Mucosa of gallbladder (tissue), 1 donor: ENCODE measurements at places on chromosomes 11 and 22. TPM values are rescaled to one million over a fixed set of nuclear protein-coding genes. Genes with fewer than 3 reads are reported as not detected.

DNA sequence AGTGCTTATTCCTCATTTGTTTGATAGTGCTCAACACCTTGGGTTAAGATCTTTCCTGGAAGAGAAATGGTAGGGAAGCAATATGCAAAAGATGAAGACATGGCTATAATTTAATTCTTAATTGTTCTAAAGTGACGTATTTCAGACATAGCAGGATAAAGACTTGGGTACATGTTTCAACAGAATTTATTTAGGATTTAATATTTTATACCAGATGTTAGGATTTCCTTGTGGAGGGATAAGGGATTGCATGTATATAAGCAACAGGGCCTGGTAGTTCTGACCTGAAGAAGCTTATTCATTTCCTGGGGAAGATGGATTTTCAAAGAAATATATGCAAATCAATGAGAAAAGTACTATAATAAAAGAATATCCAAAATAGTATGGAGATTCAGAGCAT is 163.8 kb downstream of the FAT3 start:
- DNase-seq, result no peak

DNA sequence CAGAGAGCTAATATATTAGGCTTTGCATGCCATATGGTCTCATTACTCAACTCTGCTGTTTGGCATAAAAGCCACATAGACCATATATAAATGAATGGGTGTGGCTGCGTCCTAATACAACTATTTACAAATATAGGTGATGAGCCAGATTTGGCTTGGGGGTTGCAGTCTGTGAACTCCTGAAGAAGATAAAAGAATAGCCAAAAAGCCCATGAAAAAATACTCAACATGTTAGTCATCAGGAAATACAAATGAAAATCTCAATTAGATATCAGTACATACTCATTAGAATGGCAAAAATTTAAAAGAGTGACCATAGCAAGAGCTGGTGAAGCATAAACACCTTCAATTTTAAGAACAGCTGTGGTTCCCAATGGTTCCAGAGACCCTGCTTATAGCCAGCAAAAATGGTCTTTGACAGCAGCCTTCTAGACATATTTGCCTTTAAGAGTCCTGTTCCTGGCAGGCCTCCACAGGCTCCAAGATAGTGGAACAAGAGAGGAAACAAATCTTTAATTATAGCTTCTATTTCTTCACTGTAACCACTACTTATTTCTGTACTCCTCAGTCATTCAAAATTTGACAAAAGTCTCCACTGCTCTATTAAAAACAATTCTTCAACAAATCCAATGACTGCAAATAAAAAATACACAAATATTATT is 16.1 kb downstream of the C2CD3 start:
- DNase-seq, result no peak

DNA sequence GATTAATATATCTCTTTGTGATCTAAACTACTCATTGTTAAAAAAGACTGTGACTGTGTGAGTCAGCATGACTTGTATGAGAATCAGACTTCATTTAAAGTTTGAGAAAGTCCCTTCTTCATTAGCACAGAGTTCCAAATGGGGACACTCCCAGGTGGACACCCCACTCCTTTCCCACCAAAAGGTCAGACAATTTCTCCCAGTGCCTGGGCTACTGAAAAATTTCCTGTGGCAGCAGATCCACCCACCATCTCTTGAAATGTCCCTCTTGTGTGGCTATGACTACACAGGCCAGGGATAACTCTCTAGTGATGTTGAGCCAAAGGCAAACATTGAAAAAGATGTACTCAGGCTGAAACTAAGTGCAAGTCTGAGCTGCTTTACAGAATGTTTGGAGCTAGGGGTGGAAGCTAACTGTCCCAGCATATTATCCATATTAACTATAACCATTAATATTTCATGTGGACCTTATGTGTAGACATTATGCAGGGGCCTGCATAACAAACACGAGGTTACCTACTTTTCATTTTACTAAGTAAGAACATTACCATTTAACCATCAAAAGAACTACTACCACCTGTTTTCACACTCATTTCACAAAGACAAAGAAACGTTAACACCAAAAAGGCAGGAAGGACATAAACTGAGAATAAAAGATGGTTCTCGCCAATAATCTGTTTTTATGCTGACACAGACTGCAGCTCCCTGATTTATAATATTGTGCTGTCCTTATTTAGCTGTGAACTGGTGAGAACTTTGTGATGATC is 44.8 kb downstream of the MMP20 start:
- no peak for DNase-seq

DNA sequence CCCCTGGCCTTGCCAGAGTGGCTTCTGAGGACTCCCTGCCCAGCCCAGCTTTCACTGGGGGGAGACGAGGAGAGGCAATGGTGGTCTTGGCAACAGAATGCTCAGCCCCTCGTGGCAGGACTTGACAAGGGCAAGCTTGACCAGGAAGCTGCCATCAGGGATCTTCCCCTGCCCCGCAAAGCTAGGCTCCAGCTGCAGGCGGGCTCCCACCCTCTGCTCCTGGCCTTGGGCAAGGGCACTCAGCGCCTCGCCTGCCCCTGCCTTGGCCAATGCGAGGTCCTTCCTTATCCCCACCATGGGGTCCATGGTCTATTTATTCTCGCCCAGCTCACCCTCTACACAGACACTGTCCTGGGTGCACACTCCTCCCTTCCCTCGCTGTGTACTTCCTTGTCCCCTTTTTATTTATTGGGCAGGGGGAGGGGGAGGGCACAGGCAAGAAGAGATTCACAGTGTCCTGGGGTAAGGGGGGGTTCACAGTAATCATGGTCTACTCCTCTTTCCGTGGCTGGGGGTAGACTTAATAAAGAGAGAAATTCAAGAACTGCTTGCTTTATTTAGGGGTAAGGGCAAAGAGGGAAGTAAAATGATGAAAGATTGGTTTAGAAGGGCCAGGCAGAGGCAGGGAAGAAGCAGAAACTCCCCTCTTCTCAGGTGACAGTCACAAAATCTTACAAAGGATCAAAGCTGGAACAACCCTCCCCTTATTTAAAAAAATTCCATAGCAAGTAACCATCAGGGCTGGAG is 1.6 kb downstream of the GPHA2 start:
- no peak for DNase-seq

The LARGE2 gene
- total RNA-seq, result 2.2 TPM

The OR2AT4 gene
- total RNA-seq, result not detected
